ENCODE measurements at places on chromosomes 7 and 10. TPM values are rescaled to one million over a fixed set of nuclear protein-coding genes. Genes with fewer than 3 reads are reported as not detected.
A peak's percentile ranks its signal among the peaks of the same experiment; 100 is the strongest.

DNA sequence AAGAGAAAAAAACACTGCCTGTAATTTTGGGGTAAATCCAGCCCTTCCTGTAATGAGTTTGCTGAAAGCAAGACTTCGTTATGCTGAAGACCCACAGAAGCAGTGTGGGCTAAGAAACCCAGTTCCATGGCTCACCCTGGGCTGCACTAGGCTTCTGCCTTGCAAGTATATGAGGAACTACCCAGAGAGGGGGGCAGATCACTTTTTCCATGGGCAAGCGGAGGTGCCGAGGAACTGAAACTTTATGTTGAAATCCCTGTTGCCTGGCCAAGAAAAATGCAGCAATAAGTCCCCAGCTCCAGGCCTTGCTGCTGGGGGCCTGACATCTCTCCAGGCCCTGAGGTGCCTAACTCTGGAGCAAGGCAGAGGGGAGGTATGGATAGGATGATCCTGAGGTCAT, 8.5 kb downstream of the RASSF4 start:
- peak; percentile 75 for DNase-seq

DNA sequence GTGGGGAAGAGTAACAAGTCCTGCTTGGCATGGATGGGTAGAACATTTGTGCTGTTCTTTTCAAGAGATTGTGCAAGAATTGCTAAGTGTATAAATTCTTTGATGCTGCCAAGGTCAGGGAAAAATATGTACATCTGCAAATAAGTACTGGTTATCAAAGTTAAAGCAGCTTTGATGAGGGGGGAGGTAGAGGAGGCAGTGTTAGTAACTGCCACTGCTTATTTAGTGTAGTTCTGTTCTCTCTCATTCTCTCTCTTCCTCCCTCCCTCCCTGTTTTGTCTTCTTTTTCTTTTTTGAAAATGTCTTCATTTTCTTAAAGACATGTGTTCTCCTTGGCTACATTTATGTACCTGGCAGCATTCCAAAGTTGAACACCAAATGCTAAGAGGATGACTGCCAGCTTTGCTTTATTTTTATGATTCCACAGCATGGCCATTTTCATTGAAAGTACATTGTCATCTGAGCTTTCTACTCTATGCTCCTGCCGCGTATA, 18.6 kb downstream of the CACNB2 start:
- no peak for DNase-seq

- no peak for DNase-seq
Observed at GRCh38 chr7:37853468-37853867, 5.1 kb downstream of the NME8 start.

DNA sequence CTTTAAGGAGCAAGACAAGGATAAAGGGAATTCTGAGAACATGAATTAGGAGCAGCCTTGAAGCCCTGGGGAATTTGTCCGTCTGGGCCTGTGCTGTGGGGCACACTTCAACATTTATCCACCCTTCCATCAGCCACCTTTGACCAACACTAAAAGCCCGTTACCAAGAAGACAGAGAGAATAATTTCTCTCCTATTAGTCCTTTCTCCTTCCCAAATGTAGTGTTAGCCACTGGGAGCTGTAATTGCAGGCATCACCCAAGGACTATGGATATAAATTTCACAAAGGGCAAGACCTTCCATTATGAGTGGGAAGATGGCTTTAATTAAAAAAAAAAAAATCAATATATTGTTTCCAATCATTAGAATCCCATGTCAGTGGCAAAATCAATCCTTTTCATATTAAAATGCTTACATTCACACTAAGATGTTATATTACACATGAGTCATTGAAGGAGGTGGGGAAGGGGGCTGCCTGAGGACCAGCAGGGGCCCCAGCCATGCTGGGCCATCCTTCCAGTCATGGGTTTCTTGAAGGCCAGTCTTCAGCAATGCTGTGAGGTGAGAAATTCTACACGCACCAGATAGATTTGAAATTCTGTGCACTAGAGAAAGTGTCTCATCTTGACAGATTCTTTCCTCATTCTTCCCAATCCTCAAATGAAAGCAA, 292.5 kb upstream of the NRP1 start:
- DNase-seq = no peak

GRCh38 chr10:72375173-72375572, 20.5 kb upstream of the DNAJB12 start:
- DNase-seq = no peak

DNA sequence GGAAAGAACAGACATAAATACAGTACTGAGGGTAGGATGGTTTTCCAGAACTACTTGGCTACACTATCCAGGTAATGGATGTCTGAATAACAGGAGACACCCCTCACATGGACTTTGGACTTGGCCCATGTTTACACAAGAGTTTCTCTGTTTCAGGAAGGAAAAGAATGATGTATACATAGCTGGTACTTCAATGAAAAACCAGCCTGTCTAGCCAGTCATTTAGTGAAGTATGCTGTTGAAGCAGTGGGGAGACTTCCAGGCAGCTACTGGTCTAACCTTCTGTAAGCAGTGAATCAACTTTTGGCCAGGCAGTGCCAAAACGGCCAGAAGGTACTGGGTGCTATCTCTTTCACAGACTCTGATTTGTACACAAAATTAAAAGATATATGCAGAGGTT, 135.0 kb downstream of the MBL2 start:
- no peak for DNase-seq

DNA sequence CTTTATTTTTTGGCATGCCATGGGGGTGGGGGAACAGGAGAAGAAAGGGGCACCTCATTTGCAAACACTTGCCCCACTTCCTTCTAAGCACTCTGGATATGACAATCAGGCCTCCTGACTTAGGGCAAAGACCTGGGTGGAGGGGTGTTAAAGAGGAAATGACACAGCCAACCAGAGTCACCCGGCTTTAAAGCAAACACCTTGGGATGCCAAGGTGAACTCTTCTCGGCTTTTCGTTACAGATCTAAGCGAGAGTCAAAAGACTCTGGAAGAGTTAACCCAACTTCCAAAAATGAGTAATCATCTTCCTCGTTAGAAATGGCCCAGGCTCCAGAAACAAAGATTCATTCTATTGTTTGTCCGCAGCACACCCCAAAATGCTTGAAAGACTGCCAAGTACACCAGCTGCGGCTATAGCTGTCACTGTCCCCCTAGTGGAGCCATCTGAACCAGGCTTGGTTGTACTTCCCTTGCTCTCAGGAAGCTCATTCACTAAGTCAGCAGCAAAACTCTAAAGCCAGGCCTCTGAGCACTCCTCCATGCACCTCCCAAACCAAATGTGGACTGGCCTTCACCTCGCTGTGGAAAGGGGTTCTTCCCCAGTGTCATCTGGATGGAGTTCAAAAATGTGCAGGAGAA, 24.8 kb downstream of the FAM53B start:
- DNase-seq = no peak

DNA sequence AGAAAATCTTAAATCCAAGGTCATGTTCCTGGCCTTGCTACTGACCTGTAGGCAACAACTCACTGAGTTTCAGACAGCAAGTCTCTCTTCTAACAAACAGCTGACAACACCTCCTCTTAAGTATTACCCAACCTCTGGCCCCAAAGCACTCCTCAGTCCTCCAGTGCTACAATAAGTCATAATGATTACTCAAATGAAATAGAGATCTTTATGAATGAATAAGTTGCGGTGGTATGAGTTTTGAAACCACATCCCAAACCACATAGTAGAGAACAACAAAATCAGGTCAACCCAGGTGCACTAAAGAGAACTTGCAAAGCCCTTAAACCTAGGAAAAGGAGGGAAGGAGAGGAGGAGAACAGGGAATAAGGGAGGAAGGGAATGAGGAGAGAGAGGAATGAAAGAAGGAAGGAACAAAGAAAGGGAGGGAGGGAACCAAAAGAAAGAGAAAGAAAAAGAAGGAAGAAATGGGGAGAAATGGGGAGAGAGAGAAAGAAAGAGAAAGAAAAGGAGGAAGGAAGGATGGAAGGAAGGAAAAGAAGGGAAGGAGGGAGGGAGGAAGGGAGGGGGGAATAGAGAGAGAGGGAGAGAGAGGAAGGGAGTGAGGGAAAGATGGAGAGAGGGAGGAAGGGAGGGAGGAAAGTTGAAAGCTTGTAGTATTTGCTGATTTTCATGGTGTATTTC, 142.8 kb upstream of the CALCR start:
- no peak for DNase-seq

GRCh38 chr7:114150689-114151088, 231.9 kb upstream of the PPP1R3A start:
- DNase-seq = no peak

DNA sequence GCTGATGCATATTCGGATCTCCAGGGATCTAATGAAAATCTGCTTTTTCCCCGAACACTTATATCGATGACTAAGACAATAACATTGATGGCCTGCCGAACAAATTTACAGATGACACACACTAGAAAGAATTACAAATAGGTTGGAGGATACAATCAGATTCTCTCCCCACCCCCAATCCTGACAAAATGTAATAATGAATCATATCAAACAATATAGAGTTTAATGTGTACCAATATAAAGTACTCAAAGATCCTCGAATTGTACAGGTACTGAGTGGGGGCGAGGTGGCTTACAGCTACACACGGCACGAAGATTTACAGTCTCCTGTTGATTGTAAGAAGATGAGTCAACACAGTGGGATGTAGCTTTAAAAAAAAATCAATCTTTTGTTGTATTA, 182.7 kb upstream of the MKLN1 start:
- no peak for DNase-seq

VIPR2 gene
- total RNA-seq = 0.80 TPM

MYO1G gene
- total RNA-seq = 36.3 TPM
